ENCODE measurements at places on chromosomes 5 and 9. TPM values are rescaled to one million over a fixed set of nuclear protein-coding genes. Genes with fewer than 3 reads are reported as not detected.

- no peak for DNase-seq
Observed at GRCh38 chr5:155064580-155064979, 51.0 kb downstream of the KIF4B start.

- DNase-seq = no peak
Observed at GRCh38 chr5:5424736-5425135, 2.3 kb downstream of the ICE1 start.

DNA sequence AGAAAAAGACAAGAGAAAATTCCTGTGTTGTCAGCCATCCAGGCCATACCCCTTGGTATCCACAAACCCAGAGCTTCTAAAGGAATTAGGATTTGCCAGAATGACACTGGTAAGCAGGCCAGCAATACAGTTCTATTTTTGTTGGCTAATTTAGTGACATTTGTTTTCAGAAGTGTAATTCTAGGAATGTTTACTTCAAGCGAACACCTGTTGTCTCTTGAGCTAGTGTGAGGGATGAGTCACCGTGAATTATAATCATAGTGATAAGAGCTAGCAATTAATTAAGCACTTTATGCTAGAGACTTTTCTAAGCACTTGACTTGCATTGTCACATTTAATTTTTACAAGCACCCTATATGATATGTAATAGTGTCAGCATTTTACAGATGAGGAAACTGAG lies 99.2 kb downstream of the PRKACG start:
- DNase-seq = no peak

The HMMR gene
- total RNA-seq = 74.7 TPM

DNA sequence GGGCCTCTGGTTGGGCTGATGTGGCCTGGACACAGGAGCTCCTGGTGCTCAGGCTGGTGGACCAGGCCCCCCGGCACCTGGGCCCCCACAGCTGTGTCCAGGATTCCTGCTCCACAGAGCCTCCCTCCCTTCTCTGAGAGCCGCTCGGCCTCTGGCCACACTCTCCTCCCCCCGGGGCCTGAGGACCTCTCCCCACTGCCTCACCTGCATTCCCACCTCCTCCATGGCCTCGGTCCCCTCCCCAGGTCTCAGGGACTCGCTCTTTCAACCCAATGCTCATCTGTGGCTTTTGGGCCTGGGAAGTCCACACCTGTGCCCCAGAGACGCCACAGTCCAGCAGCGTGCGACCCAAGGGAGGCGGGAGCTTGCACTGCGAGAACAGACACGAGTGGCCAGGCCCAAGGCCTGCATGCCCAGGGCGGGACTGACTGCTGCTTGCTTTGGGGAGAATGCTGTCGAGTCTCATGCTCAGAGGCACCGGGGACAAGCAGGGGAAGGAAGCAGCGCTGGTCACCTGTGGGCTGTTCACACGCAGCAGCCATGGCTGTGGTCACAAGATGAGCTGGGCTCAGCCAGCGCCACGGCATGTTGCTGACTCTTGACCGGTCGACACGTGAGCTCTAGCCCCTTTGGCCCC lies 14.6 kb downstream of the PAEP start:
- no peak for DNase-seq

DNA sequence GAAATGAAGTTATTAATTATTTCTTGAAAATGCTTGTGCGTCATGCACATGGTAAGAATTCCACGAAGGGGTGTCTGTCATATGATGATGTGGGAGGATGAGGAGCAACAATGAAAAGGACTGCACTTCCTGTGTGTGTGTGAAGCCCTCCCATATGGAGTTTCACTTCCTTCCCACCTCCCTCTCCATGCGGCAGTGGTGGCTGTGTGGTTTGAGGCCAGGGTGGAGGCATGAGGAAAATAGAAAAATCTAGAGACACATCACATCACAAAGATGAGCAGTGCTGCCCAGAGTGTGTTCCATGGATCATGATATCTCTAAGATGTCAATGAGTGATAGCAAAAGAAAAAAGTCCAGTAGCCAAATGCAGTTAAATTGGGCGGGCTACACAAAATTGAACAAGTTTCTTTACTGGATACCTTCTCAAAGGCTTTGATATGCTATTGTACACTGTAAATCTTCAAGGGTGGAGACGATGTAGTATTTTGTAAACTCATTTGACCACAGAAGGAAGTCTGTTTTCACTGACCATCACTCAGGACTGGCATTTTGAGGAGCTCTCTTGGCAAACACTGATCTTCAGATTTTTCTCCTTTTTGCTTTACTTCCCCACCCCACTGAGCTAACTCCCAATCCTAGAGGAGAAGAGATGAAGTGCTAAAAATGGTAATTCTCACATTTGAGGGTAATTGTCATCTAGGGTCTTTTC lies 55.7 kb upstream of the EQTN start:
- peak; percentile 19 for DNase-seq

DNA sequence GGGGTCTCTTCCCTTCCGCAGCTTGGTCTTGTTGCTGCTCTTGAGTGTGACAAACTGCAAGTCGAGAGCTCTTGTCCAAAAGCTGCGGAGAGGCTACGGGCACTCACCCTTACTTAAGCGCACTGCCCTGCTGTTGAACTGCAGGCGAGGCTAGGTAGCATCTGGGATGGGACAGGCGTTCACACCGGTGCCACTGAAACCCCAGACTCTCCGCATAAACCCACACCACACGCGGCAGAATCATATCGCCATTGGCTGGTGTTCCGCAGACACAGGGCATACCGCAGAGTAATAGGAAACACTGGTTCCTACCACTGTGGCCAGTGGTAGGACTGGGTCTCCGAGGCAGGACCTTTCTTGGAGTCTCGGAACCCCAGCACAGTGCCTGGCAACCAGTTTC lies 2.2 kb upstream of the NPR3 start:
- no peak for DNase-seq

DNA sequence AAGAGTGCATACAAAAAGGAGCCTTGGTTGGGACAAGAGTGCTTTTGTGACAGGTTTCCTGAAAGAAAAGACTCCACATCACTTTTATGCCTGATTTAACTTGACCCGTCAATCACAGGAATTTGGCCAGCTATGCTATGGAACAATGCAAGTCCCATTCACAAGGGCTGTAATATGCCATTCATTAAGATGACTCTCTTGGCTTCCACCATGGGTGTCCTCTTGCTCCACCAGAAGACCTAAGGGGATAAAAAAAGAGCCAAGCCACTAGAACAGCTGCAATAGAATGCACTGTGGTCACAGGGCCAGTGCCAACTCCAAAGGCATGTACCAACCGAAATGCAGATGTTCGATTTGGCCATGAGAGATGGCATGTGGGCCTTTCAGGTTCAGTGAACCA lies 480.1 kb upstream of the MPDZ start:
- DNase-seq = no peak

DNA sequence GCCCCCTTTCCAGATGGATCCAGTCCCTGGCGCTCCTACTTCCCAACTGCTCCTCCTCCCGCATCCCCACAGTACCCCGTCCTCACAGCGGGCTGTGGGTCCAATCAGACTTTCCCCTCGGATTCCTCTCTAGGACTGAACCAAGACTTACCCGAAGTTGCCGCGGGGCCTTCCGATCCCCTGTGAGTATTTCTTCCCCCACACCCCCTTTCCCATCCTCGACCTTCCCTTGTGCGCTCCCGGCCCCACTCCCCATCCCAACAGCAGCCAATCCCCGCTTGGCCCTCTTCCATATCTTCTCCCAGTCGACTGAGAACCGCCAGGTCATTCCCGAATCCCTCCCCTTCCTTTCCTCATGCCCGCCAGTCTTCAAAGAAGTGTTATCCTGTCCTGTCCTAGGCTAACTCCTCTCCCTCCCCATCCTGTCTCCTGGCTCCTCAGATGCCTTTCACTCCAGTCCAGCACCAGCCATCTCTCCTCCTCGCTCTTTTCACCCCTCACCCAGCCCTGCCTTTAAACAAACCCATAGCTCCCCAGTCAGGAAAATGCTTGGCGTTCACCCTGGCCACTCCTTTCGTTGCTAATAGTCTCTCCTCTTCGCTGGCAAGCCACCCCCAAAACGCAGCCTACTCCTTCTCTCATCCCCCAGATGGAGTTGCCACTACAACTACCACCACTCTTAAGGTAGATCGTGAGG lies 646 bp downstream of the SWI5 start:
- DNase-seq = no peak

- DNase-seq = no peak
Observed at GRCh38 chr5:53713978-53714666, 153.7 kb downstream of the NDUFS4 start.

DNA sequence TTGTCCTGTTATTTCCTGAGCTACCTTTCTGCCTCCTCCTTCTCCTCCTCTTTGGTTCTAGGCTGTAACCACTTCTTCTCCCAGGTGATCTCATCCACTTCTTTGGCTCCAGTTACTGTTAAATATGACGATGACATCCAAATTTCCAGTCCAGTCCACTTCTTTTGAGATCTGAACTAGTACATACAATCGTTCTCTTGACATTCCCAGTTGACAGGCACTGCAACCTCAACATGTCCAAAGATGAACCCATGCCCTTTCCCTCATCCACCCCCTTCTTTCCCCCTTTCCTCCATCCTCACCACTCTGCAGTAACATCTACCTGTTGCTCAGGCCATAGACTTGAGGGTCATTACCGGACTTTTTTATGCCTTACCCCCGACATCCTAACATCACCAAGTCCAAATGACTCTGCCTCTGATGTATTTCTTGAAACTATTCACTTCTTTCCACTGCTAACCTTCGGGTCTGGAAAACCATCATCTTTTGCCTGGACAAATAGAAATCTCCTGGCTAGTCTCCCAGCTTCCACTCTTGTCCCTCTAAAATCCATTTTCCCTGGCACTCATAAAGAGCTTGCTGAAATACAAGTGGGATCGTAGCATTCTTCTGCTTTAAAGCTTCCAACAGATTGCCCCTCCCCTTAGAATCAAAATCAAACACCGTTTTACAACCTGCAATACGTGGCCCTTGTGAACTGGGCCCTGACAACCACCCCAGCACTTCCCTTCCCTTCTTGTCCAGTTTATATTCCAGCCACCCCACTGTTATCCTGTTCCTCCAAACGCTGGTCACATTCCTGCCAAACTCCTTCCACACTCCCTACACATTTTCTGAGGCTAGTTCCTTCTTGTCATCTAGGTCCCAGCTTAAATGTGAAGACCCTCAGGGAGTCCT lies 31.5 kb downstream of the KLF9 start:
- no peak for DNase-seq

GRCh38 chr9:99023231-99023630 lies 79.5 kb downstream of the COL15A1 start:
- DNase-seq = no peak

DNA sequence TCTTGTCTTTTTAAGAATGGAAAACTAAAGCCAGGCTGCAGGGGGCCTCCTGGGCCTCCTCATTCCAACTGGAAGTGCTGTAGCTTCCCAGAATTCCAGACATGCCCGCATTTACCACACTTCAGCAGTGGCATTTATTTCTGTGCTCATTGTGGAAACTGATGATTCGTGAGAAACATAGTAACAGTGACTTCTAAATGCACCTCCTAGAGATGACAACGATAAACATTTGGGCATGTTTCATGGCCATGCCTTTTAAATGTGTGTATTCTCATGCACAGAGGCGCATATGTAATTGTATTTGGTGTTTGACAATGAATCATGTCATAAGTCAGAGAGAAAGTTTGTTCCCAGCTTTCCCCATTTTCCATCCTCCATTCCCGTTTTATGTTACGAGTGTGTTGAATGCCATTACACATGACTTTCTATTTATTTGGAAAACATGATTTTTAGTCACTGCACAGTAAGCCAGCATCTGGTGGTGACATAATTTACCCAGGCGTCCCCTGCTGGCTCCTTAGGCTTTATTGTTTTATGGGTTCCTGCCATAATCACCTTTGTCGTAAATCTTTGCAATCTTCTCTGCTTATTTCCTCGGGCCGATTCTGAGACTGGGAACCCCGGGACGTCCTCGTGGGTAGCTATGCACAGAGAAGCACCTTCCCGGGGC lies 68.8 kb upstream of the FCN2 start:
- DNase-seq = no peak

DNA sequence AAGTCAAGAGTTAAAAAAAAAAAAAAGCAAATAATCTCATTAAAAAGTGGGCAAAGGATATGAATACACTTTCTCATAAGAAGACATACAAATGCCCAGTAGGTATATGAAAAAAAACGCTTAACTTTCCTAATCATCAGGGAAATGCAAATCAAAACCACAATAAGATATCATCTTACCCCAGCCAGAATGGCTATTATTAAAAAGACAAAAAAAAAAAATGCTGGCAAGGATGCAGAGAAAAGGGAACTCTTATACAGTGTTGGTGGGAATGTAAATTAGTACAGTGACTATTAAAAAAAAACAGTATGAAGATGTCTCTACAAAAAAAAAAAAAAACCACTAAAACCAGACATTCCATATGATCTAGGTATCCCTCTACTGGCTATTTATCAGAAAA lies 79.4 kb downstream of the LPAR1 start:
- no peak for DNase-seq

The KLF9 gene
- 19.6 TPM for total RNA-seq

GRCh38 chr5:18102733-18103132 lies 468.5 kb downstream of the TAF11L14 start:
- DNase-seq = no peak

GRCh38 chr9:79286992-79287707 lies 284.6 kb upstream of the TLE4 start:
- no peak for DNase-seq

The TOMM5 gene
- 81.0 TPM for total RNA-seq

The MARVELD2 gene
- 0.18 TPM for total RNA-seq

DNA sequence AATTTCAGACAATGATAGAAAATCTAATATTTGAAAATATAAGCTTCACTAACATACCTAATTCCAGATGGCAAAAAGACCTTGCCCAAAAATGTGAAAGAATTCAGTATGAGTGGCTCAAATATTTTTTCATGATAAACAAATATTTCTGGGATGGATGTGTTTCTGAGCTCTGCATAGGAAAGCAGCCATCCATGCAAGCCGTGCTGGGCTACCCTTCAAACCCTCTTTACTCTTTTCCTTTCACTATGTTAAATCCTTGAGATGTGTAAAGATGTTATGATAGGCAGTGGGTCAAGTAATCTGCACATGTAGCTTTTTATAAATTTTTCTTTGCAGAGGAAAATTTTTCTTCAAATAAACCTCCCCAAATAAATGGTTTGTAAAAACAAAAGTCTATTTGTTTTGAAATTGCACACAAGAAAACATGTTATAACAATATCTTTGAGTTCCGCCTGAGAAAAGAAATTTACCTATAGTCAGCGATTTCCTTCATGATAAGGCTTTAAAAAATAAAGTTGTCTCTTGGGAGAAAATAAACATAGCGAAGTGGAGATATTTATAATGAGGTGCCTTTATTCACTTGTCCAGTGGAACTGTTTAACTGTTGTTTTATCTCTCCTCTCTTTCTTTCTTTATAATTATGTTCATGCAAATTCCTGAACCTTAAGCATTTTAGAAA lies 154.3 kb upstream of the PITX1 start:
- DNase-seq = no peak

DNA sequence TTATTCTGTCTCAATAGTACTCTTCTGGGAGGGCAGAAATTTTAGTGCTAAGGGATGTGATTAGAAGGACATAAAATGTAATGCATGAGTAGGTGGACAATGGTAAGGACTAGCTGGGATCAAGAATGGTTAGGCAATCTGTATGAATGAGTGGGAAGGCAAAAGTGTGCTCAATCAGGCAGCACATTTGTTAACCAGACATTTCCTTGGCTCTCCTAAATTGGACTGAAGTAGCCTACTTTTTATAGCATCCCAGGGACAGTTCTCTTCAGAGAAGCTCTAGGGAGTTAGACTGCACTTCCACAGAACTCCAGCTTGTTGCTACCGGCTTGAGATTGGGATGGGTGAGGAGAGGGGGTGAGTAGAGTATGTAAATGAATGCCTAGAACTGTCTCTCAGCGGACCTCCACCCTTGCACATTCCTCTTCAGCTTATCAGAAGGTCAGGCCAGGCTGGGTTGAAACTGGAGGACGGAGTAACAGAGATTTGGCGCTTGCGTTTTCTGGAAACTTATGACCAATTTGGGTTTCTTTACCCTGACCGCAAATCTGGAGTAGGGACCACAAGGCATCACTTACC lies 19.0 kb upstream of the ARL14EPL start:
- no peak for DNase-seq

The DPYSL3 gene
- total RNA-seq = not detected
